ENCODE measurements at places on chromosomes 3 and 15.

GRCh38 chr3:4311496-4311895 is 8.3 kb downstream of the SETMAR start:
- DNase-seq = no peak

DNA sequence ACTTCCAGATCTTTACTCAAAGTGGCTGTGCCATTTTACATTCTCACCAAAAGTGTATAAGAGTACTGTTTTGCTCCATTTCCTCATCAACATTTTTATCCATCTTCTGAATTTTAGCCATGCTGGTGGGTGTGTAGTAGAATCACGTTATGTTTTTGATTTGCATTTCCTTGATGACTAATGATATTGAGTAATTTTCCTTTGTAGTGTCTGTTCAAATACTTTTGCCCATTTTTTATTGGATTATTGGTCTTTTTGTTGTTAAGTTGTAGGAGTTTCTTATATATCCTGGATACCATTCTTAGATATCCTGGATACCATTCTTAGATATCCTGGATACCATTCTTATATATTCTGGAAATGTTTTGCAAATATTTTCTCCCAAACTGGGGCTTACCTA is 344.9 kb downstream of the LRRC3B start:
- DNase-seq = no peak

DNA sequence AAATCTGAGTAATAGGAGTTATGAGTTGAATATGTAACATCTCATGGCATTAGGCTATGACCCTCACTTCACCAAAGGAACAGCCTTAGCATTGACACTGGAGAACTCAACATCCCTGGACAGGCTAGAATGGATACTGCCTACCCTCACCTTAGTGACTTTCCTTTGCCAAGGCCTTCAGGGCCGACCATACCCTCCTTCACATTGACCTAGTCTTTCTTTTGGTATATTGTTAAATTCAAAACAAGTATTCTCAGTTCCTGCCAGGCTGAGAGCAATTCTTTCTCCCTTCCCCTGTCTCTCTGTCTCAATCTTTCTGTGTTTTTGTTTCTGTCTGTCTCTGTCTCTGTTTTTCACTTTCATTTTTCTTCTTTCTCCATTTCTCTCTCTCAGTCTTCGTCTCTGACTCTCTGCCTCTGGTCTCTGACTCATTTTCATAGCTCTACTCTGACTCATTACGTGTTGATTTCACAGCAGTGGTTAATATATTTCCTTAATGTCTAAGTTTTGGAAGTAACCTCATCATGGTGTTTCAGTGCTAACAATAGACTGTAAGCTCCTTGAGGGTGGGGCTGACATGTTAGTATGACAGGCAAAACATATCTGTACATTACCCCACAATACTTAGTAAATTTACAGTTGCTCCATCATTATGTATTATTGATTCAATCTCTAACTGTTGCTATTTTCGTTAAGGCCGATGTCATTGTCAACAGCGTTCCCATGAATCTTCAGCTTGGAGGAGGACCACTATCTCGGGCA is 32.5 kb downstream of the PARP15 start:
- no peak for DNase-seq

DNA sequence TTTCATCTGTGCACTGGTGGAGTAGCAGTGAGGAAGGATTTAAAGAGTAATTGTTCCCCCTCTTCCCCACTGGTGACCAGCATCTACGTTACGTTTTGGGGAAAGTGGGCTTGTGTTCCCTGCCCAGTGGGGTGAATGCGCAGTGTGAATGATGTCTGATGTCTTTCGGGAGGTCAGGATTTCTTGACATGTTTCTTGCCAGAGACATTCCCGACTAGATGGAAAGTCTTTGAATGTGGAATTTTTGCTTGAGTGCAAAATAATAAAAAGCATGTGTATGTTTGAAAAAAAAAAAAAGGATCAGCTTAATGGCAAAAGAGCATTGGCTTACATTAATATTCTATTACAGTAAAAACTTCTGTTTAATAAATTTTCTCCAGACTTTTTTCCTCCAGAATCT is 632.2 kb downstream of the FOXP1 start:
- no peak for DNase-seq

GRCh38 chr15:100690795-100691158 is 88.4 kb downstream of the ASB7 start:
- DNase-seq = no peak

DNA sequence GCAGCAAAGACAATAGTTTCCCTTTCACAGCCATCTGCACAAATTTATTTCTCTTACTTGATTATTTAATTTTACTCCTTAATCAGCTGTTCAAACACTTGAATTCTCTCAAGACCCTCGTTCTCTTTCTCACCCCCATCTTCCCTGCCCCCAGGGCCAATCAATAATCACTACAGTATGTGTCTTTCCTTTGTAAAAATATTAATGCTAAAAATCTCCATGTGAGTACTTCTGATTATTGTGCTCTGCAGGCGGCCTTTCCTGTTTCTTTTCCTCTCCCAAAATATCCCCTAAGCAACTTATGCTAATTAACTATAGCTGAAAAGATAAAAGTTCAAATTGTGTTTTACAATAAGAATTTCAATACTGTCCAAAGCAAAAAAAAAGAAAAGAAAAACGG is 617.0 kb upstream of the CBLB start:
- no peak for DNase-seq

DNA sequence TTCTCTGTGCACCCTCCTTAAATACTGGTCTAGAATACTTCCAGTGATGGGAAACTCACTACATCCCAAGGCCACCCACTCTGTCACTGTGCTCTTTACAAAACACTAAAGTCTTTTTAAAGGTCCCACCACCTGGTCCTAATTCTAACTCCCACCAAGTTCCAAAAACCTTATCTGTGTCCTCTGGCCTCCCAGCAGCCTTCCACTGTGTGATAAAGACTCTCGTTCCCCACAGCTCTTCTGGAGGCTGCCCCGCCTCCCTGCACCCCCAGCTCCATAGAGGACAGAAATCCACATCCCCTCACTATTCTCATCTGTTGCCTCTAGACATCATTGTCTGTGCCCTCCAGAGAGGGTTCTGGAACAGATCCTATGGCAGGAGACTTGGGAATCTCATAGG is 276.4 kb downstream of the FAM43A start:
- no peak for DNase-seq

DNA sequence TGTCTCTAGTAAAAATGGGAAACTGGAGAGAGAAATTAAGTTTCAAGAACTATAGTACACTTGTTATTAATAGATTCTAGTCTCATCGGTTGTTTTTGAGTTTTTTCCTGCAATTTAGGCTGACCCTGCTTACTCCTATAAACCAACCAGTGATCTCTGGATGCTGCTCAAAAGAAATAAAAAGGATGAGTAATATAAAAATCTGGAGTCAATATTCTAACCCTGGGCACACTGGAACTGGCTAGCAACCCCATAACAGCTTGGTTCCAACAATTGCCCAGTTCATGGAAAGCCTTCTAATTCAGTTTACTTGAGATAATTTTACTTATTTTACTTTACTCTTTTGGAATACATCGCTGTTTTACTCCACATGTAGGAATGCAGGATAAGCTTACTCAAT is 211.6 kb downstream of the GBE1 start:
- no peak for DNase-seq

- DNase-seq = no peak
Observed at GRCh38 chr15:42453826-42454225, 37.1 kb downstream of the ZNF106 start.

All from CD4-positive, alpha-beta T cell (primary cell).